ENCODE measurements at places on chromosomes 1 and 21. TPM values are rescaled to one million over a fixed set of nuclear protein-coding genes. Genes with fewer than 3 reads are reported as not detected.

The CRYAA gene
- not detected for total RNA-seq

The FAM110D gene
- total RNA-seq: 15.7 TPM

The IFNLR1 gene
- total RNA-seq: 0.42 TPM

The SNX27 gene
- total RNA-seq: 48.0 TPM

The CCDC27 gene
- not detected for total RNA-seq

The CD48 gene
- total RNA-seq: 3.6 TPM

The TCHHL1 gene
- not detected for total RNA-seq

The FCRL2 gene
- 0.29 TPM for total RNA-seq

The TMEM52 gene
- not detected for total RNA-seq

The ARTN gene
- 4.9 TPM for total RNA-seq

The SGIP1 gene
- 73.2 TPM for total RNA-seq

The S100A1 gene
- 0.69 TPM for total RNA-seq

The SDF4 gene
- 138 TPM for total RNA-seq

The OR2L8 gene
- total RNA-seq: 0.69 TPM

The VWA1 gene
- total RNA-seq: 86.5 TPM

GRCh38 chr1:244919320-244920282 lies 55.3 kb upstream of the HNRNPU start:
- DNase-seq: no peak

DNA sequence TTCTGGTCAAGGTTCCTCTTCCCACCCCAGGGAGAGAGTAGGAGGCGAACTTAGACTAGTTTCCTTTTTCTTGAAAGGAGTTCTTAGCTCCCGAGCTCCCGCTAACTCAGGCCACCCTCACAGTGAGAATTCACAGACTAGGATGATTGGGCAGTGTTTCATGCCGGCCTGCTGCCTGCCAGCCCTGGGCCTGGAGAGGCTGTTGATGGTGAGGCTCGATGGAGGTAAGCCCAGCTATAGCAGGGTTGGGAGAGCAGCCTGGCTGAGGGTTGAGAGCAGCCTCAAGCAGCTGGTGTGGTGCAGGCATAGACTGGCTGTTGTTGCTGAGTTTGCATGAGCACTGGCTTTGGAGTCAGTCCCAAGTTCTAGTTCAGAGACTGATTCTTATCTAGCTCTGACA lies 274.4 kb downstream of the MATN1 start:
- peak; percentile 40 for DNase-seq

- no peak for DNase-seq
Measured at GRCh38 chr1:150249936-150250335, 7.6 kb upstream of the CA14 start.

GRCh38 chr1:31063631-31064030 lies 1.9 kb downstream of the PUM1 start:
- DNase-seq: no peak

- no peak for DNase-seq
Measured at GRCh38 chr21:38663282-38663681, 142.4 kb upstream of the ETS2 start.

- no peak for DNase-seq
Measured at GRCh38 chr1:244409701-244410100, 42.0 kb downstream of the ADSS2 start.

GRCh38 chr1:70288166-70288565 lies 66.4 kb downstream of the ANKRD13C start:
- DNase-seq: no peak

GRCh38 chr21:42681296-42682206 lies 28.1 kb downstream of the PDE9A start:
- peak; percentile 21 for DNase-seq

DNA sequence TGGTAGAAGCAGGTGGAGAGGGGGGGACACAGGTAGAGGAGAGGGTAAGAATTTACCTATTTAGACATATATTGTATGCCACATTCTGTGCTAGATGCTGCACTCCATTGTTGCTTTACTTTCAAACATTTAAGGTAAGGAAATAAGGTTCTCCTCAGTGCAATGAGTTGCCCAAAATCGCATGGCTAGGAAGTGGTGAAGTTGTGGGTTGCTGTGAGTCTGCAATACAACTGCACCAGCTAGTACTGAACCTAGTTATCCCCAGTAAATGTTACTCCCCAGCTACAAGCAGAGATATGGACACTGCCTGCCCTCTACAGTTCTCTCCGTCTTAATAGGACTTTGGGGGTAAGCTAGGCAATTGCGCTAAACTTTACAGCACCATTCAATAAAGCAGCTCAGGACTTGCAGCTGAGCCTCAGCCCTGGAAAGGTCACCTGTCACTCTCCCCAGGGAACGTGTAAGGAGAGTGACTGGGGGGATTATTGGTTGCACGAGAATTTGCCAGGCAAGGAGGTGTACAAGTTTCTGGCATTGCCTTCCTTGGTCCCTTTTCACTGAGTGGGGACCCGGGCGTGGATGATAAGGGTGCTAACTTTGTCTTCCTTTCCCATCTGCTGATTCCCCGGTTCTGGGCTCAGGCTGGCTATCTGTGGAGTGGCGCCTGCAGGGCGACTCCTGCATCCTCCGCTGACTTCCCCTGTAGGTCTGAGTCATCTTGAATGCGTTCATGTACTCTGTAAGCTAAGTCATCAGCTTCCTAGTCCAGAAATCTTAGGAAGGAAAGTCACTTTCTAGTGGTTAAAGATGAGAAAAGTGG lies 71.3 kb upstream of the CNTN2 start:
- no peak for DNase-seq

GRCh38 chr1:207937204-207937603 lies 26.3 kb upstream of the CD34 start:
- no peak for DNase-seq

DNA sequence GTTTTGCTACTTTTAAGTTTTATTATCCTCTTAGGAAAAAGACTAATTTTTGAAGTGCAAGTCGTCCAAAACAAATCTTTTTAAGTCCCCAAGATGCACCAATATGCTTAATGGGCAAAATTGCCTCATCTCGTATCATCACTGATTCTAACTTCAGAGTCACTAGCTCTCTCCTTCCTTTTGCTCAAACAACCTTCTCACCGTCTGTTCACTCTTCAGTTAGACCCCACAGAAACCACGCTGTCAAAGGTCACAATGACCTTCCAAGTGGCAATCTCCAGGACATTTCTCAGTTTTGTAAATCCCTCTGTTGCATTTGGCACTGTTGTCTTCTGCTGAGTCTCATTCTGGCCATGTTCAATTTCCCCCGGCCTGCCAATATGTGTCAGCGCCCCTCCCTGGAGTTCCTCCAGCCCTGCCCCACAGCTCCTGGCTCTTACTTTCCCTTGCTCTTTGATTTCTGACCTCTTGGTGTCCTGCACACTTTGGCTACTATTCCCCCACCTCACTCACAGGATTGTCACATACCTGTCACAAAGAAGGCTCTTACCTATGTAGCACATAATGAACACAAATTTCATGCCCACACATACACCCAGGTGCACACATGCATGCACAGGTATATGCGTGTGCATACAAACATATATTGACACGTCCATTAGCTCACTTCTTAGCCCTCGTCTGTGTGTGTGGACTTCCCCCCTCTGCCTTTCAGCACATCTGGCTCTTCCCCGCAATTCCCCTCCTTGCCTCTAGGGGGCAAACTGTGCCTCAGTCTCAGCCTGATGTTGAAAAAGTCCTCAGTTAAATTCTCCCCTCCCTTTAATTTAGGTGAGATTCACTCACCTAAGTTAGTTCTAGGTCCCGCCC lies 354.0 kb upstream of the DUSP10 start:
- peak; percentile 48 for DNase-seq

DNA sequence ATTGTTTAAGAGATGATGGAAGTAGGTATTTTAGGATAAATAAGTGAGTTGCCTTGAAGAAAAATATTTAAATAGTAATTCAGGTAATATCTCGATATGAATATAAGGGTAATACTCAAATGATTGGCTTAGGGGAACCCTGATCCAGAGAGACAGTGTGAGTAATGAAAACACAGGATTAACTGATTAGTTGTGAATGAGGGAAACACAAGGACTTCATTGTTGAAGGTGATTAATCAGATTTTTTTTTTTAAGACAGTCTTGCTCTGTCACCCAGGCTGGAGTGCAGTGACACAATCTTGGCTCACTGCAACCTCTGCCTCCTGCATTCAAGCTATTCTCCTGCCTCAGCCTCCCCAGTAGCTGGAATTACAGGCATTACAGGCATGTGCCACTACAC lies 12.7 kb downstream of the SLC25A33 start:
- no peak for DNase-seq

DNA sequence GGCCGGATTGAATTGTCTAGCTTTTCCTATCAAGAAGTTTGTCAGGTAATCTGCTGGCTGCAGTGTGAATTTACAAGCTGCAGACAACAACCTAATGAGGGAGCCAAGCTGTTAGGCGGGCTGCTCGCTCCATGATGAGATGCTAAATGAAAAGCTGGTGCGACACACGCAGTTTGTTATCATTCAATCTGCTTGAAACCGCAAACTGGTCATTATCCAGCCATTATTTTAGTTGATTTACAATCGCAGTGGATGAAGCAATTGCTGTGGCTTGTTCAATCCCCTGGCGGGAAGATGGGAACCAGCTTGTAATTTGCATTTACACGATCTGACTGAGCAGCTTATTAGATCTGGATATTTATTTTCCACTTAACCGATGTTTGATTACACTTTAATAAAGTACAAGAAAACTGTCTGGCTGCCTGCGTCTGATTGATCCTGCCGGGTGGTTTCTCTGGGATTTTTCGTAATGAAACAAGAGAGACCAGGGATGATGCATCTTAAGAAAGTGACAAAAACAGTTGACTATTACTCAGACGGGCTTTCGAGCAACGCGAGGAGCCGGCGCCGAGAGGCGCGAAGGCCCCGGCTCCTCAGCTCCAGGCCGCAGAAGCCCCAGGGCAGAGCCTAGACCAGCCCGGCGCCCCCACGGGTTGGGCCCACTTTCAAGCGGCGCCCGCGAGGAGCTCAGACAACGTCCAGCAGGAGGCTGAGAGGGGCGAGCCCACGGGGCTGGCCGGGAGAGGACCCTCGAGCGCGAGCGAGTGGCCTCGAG lies 118.0 kb upstream of the BARHL2 start:
- no peak for DNase-seq

GRCh38 chr1:19698181-19698580 lies 33.5 kb downstream of the HTR6 start:
- no peak for DNase-seq

- peak; percentile 93 for DNase-seq
Measured at GRCh38 chr21:46060596-46061061, 37.3 kb upstream of the COL6A2 start.

- peak; percentile 93 for DNase-seq
Measured at GRCh38 chr1:7646981-7647901, 123.9 kb upstream of the VAMP3 start.

DNA sequence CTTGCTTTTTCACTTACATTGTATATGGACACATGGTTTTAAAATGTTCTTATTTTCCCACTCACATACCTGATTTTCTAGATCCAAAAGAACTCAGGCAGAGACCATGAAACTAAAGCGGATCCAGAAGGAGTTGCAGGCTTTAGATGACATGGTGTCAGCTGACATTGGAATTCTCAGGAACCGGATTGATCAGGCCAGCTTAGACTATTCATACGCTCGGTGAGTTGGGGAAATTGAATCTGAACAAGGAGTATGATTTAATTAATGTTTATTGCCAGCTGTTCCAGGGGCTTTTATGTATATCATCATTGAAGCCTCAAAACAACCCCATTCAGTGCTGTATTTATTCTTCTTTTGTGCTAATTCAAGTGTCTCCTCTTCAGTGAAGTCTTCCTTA lies 12.7 kb downstream of the GORAB start:
- no peak for DNase-seq

GRCh38 chr1:4634793-4635406 lies 19.5 kb upstream of the AJAP1 start:
- DNase-seq: no peak

GRCh38 chr21:31186916-31187315 lies 148.6 kb upstream of the KRTAP19-8 start:
- DNase-seq: no peak

DNA sequence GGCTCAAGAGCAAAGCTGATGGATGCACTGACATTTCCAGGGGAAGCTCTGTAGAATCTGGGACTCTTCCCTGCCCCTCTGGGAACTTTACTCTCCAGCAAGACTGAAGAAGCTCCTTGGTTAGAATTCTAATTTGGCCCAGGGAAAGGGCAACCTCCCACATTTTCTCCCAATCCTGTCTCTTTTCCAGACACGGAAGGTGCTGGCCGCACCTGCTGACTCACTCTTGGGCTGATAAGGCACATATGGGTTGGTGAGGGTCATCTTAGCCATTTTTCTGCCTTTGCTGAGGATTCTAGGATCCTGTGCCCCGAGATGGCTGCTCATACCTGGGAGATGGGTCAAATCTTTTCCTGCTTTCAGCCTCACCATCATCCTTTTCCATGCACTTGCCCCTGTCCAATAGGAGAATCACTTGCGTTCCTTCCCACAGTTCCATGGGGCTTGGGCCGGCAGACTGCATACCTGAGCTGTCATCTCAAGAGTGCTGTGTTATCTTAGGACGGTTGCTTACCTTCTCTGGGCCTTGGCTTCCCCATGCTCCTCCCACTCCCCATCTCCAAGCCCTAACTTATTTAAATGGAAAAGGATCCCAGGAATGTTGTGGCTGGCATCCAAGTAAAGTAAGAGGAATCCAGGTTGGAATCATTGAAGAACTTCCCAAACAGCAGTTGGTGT lies 1.3 kb downstream of the TINAGL1 start:
- DNase-seq: peak; percentile 70

DNA sequence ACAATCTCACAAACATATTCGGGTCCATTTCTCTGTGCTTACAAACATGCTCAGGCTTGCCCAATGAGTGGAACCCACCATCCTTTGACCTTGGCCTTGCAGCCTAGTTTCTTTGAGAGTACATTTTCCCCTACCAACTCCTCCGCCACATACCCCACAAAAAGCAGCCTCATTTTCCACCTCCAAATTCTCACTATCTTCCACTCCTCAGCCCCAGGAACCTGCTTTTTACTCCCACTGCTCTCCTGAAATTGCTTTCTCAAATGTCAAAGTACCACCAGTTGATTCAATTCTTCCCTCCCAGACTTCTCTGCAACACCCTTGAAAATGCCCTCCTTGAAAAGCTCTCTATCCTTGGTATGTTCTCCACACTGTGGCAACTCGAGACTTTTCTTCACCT lies 103.8 kb downstream of the RUNX1 start:
- DNase-seq: no peak

GRCh38 chr1:213531369-213532310 lies 456.1 kb upstream of the PROX1 start:
- DNase-seq: no peak

DNA sequence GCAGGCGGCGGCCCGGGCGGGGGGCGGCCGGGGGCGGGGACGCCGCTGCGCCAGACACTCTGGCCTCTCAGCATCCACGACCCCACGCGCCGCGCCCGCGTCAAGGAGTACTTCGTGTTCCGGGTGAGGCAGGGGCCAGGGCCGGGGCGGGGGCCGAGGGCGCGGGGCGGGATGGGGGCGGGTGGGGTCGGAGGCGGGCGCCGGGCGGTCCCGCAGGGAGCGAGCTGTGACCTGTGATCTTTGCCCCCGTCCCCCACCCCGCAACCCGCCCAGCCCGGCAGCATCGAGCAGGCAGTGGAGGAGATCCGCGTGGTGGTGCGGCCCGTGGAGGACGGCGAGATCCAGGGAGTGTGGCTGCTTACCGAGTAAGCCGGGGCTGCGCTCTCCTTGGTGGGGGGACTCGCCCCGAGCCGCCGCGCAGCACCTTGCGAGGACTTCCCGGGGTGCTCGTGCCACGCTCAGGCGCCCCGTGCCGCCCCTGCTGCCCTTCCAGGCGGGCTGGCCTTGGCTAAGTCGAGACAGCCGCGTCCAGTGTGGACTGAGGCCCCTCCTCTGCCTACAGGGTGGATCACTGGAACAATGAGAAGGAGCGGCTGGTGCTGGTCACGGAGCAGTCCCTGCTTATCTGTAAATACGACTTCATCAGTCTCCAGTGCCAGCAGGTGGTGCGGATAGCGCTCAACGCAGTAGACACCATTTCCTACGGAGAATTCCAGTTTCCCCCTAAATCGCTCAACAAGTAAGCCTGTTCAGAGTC lies 514 bp downstream of the TPRG1L start:
- no peak for DNase-seq

GRCh38 chr1:24713176-24713575 lies 32.1 kb upstream of the CLIC4 start:
- no peak for DNase-seq
